ENCODE measurements at places on chromosomes 2 and 18.

DNA sequence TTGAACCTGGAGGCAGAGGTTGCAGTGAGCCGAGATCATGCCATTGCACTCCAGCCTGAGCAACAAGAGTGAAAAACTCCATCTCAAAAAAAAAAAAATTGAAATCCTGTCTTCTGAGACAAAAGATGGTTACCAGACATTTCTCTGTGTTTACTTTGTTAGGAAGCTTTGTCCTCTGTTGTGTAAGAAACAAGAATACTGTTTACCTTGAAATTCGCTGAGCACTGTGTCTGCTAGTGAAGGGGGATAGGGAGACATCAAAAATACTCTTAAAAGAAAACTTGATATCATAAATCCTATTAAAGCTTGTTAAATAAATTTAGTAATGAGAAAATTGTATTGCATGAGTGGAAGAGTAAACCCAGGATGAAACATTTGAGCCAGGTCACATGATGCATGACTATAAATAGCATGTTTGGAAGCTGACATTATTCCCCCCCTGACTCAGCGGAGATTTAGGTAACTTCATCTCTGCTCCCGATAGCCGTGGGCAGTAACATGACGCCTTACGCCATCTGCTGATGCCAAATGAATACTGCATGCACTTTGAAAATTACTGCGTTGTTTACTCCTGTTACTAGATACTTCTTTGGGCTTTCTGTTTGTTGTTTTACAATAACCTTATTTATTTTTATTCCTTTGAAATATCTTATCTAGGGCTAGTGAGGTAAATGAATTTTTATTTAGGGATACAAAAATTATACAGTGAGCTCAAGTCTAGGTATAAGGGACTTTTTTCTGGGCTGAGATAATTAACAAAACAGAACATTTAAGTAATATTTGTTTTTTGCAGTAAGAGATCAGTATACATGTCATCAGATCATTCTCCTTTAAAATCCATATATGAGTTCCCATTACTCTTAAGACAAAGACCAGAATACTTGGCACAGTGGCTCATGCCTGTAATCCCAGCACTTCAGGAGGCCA is 134.9 kb downstream of the MAP3K20 start:
- peak; percentile 25 for DNase-seq

- DNase-seq: no peak
These were observed 82.5 kb upstream of the KCNE4 start for GRCh38 chr2:222969491-222969890.

DNA sequence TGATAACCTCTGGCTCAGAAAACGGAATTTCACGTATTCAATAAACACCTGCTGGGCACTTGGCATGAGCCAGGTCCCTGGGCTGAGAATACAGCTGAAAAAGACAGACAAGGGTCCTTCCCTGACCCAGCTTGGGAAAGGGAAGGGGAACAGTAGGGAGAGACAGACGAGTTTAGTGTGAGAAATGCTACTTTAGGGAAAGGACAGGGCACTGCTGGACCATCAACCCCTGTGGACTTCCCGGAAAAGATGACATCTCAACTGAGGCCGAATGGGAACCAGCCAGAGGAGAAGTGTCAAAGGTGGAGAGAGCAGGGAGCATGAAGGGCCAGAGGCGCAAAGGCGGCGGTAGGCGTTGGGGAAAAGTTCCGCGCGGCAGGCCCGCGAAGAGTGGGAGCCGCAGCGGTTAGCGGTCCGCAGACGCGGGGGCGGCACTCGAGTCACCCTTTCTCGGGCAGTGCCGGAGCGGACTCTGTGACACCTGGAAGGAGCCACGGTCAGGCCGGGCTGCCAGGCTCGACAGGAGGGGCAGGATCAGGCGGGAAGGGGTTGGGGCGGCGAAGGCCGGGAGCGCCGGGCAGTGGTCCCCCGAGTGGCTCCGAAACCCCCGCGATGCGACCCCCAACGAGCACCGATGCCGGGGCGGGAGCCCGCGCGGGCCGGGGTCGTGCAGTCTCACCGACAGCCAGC is 519 bp downstream of the TEX261 start:
- DNase-seq: peak; percentile 19

DNA sequence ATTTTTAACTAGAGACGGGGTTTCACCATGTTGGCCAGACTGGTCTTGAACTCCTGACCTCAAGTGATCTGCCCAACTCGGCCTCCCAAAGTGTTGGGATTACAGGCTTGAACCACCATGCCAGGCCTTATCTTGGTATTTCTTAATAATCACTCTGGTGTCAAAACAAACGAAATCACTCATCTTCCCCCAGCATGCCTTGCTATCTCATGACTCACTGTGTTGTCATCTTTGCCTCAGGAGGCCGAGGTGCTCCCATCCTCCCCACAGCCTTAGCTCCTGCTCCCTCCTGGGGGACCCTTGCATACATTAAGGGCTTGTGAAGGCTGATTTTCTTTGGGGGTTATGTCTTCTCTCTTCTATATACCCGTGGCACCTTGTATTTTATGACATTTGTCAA is 250.1 kb upstream of the DPP10 start:
- no peak for DNase-seq

GRCh38 chr2:46826569-46827245 is 88.9 kb downstream of the MCFD2 start:
- DNase-seq: no peak

DNA sequence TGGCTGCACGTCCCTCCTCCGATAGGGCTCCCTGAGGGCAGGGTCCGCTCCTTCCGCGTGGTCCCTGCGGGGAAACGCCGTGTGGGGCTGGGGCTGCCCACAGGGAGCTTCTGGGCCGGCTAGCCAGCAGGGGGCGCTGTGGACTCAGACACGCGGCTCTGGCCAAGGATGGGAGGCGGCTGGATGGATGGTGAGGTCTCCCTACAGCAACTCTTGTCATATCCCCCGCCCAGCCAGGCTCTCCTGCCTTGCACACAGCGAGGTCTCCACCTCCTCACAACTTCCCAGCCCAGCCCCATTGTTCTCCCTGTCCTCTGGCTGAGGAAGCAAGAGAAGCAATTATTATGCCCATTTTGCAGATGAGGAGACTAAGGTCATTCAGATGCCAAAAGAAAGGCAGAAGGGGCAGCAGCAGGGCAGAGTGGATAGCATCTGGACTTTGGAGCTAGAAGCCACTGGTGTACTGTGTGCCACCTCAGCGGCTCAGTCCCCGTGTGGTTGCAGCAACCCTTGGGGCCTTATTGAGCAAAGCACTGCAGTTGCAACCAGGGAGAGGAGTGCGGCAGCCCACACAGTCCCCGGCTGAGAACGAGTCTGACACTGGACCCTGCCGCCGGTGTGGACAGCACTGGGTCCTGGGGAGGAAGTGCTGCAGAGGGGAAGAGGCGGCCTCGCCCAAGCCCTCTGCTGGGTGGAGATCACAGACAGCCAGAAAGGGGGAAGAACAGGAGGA is 99.0 kb downstream of the ZFP36L2 start:
- DNase-seq: peak; percentile 88

DNA sequence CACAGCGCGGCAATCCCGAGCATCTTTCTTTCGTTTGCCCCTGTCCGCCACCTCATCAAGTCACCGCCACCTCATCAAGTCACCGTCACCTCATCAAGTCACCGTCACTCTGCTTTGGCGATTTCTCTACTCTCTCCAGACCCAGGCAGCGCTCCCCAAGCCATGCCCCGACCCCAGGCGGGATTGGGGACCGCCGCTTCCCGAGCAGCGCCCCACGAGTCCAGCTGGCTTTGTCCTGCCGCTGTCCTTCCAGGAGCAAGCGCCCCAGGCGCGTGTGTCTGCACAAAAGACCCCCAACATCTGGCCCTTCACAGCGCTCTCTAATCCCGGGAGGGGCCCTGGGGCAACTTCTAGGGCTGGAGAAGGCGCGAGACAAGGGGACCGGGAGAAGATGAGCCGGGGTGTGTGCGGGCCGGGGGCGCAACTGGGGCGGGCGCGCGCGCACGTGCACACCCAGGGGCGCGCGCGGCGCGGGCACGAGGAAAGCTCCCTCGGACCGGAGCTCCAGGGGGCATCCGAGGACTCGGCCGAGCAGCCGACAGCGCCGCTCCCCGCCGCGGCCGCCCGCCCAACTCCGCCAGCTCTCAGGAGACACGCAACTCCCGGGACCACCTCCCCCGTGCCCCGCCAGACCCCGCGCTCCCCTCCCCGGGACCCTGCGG is 633 bp upstream of the RNF152 start:
- DNase-seq: no peak

- no peak for DNase-seq
These were observed 127.6 kb downstream of the PMAIP1 start for GRCh38 chr18:60027397-60027796.

DNA sequence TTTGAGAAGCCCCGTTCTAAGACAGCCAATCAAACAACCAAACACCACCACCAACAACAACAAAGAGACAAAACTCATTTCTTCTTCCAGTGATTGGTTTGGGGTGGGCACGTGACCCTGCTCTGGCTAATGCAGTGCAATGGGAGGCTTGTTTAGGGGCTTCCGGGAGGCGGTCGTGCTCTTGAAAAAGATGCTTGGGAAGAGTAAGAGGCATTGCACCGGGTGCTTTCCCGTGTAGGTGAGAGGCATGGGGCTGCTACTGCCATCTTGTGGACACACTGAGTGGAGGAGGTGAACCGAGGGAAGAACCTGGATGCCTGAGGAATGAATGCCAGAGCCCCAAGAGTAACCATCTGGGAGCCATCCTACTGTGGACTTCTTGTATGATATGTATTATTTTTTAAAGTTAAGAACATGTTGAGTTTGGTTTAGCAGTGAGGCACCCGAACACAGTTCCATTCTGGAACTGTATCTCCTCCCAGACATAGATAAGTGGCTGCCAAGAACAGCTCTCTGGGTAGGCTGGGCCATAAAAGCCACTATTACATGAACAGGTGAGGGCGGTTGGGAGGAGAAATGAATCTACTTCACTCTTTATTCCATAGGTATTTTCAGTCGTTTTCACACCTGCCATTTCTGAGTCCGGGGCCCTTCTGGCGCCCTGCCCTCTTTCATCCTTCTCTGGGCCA is 19.1 kb upstream of the ARHGAP25 start:
- no peak for DNase-seq

DNA sequence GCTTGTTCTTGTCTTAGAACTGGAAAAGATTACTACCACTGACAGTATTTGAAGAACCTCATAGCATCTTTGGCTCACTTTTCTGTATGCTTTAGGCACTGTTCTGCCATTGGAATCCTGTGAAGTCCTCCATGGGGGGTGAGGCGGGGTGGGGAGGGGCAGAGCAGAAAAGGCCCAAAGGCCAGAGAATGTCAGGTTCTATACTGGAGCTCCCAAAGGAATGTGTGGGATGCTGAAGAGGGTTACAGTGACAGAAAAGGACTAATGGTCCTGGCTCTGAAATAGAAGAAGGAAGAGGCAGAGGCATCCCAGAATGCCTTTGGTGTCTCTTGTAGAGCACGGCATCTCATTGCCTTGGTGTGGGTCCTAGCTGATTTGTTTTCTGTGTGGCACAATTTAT is 141.9 kb downstream of the HAUS1 start:
- DNase-seq: no peak

GRCh38 chr2:99648178-99648844 is 158.5 kb upstream of the REV1 start:
- DNase-seq: no peak

GRCh38 chr2:96945014-96945413 is 41.4 kb downstream of the FAM178B start:
- DNase-seq: no peak

GRCh38 chr2:11757101-11757500 is 10.7 kb downstream of the LPIN1 start:
- DNase-seq: no peak

DNA sequence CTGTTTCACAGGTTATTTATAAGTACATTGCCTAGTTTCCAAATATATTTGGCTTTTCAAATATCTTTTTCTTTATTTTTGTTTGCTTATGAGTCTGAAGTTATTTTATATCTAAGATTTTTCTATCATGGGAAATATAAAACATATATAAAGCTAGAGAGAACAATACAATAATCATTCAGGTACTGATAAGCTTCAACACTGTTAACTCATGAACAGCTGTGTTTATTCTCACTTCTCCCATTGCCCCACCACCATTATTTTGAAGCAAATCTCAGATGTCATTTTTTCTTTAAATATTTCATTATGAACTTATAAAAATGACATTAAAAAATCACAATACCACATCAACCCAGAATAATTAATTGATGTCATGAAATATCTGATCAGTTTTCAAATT is 9.7 kb downstream of the CAMKMT start:
- DNase-seq: no peak

DNA sequence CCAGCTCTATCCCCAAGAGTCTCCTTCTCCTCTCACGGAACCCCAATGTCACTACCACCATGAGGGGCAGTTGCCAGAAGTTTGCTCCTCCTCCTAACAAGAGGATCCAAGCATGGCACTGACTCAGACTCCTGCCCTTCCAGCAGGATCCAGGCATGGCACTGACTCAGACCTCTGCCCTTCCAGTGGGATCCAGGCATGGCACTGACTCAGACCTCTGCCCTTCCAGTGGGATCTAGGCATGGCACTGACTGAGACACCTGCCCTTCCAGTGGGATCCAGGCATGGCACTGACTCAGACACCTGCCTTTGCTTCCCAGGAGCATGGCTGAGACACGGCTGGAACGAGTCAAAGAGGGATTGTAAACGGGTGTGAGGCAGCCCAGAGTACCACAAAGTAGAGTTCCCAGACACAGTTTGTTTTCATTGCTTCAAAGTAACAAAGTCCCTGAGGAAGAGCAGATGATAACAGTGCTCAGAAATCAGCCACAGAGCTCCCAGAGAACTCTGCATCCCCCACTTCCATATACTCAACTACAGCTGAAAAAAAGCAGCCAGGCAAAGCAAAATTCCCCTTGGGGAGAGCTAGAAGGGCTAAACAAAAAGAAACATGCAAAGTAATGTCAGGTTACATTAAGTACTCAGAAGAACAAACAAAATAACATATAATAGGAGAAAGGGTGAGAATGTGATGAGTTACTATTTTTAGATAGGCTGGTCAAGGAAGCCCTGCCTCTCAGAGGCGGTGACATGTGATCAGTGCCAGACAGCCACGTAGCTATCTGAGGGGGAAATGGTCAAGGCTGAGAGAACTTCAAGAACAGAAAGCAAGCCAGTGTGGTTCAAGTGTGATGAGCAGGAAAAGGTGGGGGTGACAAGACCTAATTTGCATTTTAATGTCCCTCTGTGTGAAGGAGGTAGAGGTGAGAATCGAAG is 3.0 kb downstream of the BUB1 start:
- DNase-seq: no peak

GRCh38 chr2:61718965-61719364 is 134.9 kb downstream of the FAM161A start:
- DNase-seq: no peak

DNA sequence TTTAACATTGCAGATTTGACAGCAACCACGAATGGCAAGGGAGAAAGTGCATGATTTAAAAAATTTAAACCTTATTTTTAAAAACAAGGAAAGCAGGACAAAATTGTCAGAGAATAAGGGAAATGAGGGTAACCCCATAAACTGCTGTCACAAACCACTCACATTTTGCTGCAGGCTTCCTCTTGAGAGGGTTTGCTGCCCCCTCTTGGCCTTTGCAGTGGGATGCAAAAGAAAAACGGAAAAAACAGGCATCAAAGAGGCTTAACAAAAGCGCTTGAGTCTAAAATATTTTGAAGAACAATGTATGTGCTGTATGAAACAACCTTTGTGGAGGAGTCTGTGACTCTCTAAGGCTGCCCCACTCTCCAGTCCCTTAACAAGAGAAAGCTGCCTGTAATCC is 91.6 kb downstream of the TMX3 start:
- peak; percentile 1 for DNase-seq
